GM18507 (cell line): ENCODE measurements at places on chromosomes 6 and 20.

DNA sequence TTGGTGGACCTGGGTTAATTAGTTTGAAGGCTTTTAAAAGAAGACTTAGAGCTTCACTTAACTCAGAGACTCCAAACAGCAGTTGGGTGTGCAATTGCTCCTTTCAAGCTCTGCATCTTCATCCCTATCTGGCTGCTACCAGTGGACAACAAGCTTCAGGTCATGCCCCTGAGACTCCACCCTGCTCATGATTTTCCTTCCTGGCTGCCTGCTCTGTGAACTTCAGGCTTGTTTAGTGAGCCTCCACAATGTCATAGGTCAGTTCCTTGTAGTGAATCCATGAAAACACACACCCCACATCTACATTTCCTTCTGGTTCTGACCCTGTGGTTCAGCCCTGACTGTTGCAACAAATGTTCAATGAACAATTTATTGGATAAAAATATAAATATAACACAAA lies 61.1 kb upstream of the MARCKS start:
- DNase-seq: no peak

DNA sequence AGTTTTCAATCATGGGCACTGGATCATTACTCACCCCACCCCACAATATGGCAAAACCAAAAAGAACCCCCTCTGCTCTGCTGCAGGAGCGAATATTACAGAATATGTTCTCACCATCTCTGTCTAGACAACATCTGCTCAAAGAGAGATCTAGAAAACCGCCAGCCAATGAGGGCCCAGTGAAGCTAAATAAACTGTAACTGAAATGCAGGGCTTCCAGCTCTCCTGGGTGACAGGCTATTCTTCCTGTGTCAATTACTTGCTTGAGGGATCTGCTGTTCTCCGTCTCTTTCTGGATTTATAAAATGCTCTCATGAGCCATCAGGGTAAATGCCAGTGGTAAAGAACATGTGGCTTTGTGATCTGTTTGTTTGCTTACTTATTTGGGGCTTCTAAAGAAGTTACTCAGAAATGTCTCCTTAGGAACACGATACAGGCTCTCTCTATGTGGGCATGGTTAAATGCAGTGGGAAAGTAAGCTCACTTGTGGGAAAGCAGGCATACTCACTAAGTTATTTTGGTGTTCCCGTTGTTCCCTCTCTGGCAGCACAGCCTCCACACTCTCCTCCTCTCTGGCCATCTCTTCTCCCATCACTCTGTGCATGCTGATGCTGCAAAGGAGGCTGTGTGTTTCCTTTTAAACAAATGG lies 44.8 kb downstream of the TTI1 start:
- DNase-seq: no peak

DNA sequence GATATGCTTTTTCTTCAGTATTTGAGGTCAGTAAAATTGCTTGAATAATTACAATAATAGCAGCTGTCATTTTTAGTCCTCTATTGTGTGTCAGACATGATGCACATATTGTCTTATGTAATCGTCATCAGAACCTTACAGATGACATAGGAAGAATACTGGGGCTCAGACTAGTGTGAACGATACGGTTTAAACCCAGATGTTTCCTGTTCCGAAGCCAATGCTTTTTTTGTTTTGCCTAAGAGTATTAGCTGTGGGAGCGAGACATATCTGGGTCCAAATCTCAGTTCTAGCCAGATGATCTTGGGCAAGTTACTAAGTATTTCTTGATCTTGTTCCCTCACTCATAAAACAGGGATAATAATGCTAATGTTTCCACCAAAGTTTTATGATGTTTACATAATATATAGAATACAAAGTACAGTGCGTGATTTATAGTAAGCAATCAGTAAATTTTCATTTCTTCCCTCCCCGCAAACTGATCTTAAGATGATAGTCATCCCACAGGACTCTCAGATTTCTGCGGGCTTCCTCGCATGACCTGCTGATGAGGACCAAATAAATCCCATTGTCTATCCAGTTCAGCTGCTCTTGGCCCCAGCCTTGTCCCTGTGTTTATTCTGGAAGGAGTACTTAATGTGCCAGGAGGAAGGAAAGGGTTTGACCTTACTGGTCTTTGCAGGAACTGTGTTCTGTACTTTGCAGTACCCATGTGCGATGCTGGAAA lies 98.2 kb downstream of the CAP2 start:
- no peak for DNase-seq

DNA sequence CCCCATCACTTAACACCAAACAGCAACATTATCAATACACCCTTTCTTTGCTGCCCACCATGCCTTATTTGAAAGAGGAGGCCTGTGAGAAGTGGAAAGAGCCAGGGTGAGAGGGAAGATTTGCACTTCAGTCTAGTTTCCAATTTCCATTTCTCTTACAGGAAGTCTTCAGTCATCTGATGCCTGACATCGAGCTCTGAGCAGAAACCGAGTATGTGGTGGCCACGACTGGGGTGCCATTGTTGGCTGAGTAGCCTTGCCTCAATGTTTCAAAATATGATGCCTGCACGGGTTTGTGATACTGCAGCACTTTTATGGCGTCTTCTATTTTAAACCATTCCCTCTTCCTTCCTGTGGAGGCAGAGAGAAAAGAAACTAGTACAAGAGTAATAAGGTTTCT lies 39.8 kb upstream of the SMIM29 start:
- DNase-seq: no peak

DNA sequence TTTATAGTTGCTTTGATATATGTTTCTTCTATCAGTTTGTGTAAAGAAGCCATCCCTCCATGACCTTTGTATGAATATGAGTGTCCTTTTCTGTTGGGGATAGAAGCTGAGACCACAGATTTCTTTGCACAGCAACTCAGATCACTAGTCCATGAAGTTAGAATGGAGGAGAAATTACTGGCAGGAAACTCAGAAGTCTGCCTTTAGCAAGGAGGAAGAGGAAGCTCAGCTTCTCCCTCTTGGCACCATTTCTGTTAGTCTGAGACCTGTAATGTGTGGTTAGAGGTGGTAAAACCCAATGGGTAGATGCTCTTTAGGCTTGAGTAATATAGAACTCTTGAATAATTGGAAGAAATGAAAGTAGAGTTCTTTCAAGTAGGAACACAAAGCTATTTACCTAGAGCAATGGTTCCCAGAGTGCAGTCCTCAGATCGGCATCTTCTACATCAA lies 995.3 kb upstream of the FLRT3 start:
- no peak for DNase-seq

DNA sequence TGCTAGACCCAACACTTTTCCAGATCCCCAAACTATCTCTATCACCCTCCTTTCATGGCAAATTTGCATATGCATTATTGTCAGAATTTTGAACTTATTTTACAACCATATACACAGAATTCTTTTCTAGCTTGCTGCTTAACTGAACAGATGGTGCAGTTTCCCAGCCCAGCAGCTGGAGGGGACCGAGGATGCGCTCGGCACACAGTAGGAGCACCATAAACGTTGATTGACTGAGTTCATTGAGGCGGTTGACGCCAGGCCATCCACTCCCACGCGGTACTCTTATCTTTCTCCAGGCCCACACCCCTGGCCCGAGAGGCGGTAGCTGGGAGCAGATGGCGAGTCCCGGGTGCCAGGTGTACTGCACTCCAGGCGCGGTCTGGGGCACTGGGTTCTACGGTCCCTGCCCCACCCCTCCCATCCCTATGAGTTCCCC lies 6.8 kb upstream of the SOX4 start:
- no peak for DNase-seq

GRCh38 chr20:33656010-33656782 lies 5.9 kb upstream of the C20orf144 start:
- no peak for DNase-seq

GRCh38 chr6:31547727-31548543 lies 527 bp downstream of the NFKBIL1 start:
- no peak for DNase-seq

DNA sequence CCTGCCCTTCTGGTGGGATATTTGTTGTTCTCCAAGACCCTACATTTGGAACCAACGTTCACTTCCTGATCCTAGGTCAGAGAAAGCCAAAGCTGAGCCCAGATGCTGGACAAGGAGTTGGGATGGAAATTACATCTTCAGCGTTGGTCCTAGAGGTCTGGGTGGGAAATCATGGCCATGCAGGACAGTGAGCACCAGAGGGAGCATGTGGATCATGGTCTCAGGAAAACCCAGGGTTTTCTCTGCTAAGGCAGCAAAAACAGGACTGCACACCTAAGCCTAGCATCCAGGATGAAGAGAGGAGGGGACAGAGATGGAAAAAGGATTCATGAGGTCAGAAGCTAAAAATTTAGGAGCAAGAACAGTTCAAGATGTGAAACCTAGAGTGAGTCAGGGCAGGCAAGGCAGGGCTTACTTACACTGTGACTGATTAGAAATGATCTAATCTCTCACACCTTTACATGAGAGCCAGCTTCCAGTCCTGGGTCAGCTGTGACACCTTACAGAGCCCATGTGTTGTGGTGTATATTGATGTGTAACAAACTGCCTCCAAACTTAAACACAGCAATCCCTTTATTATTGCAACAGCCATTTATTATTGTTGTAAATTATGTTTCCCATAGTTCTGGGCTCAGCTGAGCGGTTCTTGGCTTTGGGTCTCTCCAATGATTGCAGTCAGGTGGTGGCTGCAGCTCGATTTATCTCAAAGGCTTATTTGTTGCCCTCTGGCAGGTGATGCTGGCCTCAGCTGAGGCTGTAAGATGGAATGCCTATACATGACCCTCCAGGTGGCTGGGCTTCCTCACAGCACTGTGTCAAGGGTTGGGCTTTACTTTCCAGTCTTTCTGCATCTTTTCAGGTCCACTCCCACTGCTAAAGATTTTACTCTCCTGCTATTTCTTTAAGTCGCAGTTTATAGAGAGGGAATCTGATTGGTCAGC lies 6.5 kb downstream of the C20orf202 start:
- no peak for DNase-seq

DNA sequence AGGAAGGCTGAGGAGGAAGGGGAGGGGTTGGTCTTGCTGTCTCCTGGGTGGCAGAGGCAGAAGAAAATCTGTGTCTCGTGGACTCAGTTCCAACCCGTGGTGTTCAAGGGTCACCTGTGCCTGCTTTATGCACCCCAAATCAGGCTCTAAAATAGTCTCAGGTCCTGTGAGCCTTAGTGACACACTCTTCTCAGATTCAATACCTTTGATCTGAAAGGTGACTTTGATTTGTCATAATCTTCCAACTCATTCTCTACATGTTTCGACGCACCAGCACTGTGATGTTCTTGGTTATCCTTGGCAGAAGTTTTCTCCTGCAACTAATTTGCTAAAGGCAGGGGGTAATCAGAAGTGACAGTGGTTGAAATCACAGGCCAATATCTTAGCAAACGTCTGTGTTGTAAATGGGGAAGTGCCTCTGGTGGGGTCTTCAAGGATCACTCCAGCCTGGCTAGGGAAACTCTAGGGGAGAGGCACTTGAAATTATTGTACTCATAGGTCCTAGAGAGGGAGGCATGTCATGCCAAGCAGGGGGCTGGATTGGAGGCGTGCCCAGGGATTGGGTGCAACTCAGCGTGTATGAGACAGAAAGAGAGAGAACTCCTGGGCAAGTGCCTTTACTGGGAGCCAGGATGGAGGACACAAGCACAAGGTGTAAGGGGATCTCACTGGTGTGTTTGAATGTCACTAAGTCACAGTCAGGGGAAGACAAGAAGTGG lies 19.0 kb upstream of the PRND start:
- DNase-seq: no peak

DNA sequence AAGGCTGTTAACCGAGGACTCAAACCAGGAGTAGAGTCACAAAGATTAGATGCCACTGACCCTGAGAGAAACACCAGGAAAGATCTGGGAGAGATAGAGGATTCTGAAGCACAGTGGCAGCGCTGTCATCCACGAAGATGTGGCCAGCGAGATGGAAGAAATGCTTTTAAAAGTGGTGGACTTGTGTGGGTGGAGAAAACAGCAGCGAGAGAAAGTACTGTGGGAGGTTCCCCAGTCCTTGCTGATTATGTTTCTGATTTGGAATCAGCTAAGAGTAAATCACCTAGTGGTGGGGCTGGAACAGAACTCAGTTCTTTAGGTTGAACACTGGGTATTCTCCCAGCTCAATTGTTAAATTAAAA lies 435 bp upstream of the ZNF322 start:
- no peak for DNase-seq

GRCh38 chr6:46509063-46509462 lies 17.8 kb upstream of the RCAN2 start:
- no peak for DNase-seq

- DNase-seq: no peak
Measured at GRCh38 chr20:33724439-33725094, 4.5 kb upstream of the PXMP4 start.

DNA sequence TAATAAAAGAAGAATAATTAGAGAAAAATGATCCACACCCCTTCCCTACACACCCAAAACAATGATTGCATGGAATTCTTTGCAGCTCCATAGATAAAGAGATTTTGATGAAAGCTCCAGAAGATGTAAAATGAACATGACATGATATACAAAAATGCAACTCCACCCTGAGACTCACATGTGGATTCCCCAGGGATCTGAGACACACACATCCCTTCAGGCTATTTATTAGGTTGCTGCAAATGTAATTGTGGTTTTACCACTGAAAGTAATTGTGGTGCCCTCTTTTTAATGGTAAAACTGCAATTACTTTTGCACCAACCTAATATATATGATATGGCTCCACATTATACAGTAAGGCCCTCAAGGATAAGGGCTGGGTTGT lies 40.4 kb upstream of the TBC1D7 start:
- DNase-seq: no peak

GRCh38 chr20:9389346-9389745 lies 125.0 kb upstream of the LAMP5 start:
- no peak for DNase-seq

- DNase-seq: no peak
Measured at GRCh38 chr20:25050501-25051350, 7.2 kb downstream of the ACSS1 start.

- DNase-seq: no peak
Measured at GRCh38 chr20:4076671-4077070, 61.3 kb upstream of the RNF24 start.

DNA sequence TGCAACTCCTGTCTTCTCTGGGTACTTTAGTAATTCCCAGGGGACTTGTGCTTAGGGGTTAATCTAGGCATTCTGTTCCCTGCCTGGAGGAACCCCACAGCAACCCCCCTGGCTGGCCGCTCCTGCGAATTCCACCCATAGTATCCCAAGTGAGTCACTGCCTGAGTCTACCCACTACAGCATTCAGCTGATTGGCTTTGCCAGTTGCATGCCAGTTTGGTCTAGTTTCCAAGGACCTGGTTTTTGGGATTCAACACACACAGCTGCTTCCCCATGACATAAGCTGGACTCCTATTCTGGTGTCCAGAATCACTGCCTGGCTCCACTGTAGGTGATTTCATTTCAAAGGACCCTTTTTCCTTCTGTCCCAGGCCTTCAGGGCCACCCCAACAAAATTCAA lies 40.3 kb downstream of the PLCG1 start:
- no peak for DNase-seq

GRCh38 chr20:58389324-58389967 lies 417 bp downstream of the VAPB start:
- no peak for DNase-seq

GRCh38 chr20:35600993-35601973 lies 14.3 kb upstream of the SPAG4 start:
- peak; percentile 61 for DNase-seq
